ENCODE measurements at places on chromosomes 7 and 10. TPM values are rescaled to one million over a fixed set of nuclear protein-coding genes. Genes with fewer than 3 reads are reported as not detected.

- peak; percentile 65 for DNase-seq
Measured at GRCh38 chr7:22675917-22676343, 51.1 kb upstream of the IL6 start.

DNA sequence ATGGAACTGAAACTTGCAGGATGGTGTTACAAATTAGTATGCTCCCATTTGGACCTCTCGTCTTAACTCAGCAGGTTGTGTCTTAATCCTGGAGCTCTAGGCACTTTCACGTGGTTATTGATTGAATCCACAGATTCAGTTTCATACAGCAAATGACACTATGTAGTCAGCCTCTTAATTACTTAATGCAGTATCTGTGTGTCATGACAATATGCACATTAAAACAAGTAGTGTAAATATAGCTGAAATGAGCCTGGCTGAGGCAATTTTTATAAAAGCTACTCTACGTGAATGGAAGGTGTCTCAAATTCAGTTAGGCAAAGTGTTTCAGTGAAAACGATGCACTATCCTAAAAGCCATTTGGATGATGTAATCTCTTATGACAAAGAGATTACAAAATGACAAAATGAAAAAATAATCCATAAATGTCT, 86.8 kb downstream of the CD36 start:
- DNase-seq: no peak

DNA sequence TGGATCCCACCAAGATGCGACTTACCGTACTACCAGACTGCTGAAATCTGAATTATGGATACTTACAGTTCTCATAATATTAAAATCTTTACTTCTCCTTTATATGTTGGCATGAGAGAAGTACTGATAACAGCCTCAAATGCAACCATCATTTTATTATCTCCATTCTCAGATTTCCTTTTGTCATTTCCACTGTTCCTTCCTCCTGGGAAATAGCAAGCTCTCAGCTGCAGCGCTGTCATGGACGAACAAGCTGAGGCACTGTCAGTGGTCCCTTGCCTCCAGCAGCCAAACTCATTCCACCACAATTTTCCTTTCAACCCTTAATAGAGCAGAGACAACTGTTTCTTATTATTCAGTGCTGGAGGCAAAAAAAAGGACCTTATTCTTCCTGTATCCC, 478.4 kb downstream of the ARL4A start:
- no peak for DNase-seq

GRCh38 chr7:42380401-42380800, 143.4 kb upstream of the GLI3 start:
- DNase-seq: no peak

GRCh38 chr7:47225387-47226131, 356.4 kb downstream of the TNS3 start:
- no peak for DNase-seq

DNA sequence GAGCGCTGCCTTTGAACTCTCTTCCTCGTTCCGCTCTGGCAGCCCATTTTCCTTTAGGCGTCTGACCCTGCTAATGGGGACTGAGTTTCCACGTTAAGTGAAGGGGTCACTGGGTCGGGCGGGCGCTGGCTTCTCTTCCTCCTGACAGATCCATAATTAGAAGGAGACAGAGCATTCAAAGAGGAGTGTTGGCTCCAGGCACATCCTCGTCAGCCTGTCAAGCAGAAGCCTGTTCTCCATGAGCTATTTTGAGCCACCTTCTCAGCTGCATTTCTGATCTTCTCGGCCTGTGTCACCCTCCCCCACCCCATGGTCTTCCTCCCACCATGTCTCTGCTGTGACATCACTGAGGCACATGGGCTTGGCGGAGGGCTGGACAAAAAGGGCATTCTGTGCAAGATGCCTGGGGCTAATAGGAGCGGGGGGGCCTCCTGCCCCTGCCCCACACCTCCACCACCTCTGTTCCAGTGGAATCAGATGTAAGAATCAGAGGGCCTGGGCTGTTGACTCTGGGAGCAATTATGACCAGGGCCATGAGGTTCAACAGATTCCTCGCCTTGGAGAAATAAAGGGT, 248.1 kb downstream of the PLXNA4 start:
- no peak for DNase-seq

GRCh38 chr7:461117-461452, 58.6 kb downstream of the PDGFA start:
- no peak for DNase-seq

CDH23 gene
- total RNA-seq: 1.5 TPM

LRMDA gene
- not detected for total RNA-seq

COL13A1 gene
- total RNA-seq: not detected

GGCT gene
- total RNA-seq: 76.8 TPM

GARIN1A gene
- total RNA-seq: 0.07 TPM

CDK14 gene
- total RNA-seq: 0.80 TPM
